Activated T-helper 2 cell treated with anti-CD3 and anti-CD28 coated beads, Interferon-gamma antibody, Interleukin-2, Interleukin-4, amounts not matched to agents 10 μg/mL and 5 μg/mL and 100 μg/mL, durations not matched to agents 14 hours and 24 hours and 36 hours (primary cell): ENCODE measurements at places on chromosomes 3 and 15. TPM values are rescaled to one million over a fixed set of nuclear protein-coding genes. Genes with fewer than 3 reads are reported as not detected.

NEK10 gene
- total RNA-seq = 0.80 and 0.84 TPM in 2 replicates

GRCh38 chr15:75745305-75745704 is 32.7 kb upstream of the CSPG4 start:
- DNase-seq = no peak

GRCh38 chr3:64730681-64731080 is 42.9 kb upstream of the ADAMTS9 start:
- no peak for DNase-seq

ZNF501 gene
- total RNA-seq = 1.1 and 1.3 TPM in 2 replicates
